ENCODE measurements at places on chromosomes 12 and 14.
A peak's percentile ranks its signal among the peaks of the same experiment; 100 is the strongest.

DNA sequence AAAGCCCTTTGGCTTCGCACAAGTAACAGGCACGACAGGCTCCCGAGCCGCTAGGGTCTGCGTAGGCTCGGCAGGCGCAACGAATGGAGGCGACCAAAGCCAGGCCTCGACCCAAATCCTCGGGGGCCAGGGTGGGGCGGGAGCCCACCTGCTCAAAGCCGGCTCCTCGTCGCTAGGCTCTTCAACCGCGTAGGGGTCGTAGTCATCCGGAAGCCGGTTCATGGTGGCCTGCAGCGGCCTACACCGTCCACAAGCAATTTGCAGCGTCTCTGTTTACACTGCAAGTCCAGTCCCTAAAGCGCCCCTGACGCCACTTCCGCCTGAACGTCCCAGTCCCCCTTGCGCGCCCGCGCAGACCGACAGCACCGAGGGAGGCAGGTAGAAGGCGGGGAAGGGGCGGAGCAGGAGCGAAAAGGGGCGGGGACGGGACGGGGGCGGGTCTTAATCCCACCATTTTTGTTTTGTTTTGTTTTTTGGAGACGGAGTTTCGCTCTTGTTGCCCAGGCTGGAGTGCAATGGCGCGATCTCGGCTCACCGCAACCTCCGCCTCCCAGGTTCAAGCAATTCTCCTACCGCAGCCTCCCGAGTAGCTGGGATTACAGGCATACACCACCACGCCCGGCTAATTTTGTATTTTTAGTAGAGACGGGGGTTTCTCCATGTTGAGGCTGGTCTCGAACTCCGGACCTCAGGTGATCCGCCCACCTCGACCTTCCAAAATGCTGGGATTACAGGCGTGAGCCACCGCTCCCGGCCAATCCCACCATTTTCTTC lies at the start of gene EAPP:
EAPP (minus strand) TSS at position 295 of the 774 bp plus-strand sequence; CDS start at position 222, 73 bp downstream.
- DNase-seq, result peak; percentile 97

- DNase-seq, result no peak
Measured at GRCh38 chr14:62436261-62436660, 609.0 kb downstream of the KCNH5 start.

GRCh38 chr14:54528973-54529372 lies 19.3 kb downstream of the CGRRF1 start:
- no peak for DNase-seq

GRCh38 chr12:94309373-94309772 lies 150.3 kb downstream of the CEP83 start:
- DNase-seq, result no peak

- peak; percentile 40 for DNase-seq
Measured at GRCh38 chr14:99596071-99596627, 7.9 kb downstream of the CCDC85C start.

DNA sequence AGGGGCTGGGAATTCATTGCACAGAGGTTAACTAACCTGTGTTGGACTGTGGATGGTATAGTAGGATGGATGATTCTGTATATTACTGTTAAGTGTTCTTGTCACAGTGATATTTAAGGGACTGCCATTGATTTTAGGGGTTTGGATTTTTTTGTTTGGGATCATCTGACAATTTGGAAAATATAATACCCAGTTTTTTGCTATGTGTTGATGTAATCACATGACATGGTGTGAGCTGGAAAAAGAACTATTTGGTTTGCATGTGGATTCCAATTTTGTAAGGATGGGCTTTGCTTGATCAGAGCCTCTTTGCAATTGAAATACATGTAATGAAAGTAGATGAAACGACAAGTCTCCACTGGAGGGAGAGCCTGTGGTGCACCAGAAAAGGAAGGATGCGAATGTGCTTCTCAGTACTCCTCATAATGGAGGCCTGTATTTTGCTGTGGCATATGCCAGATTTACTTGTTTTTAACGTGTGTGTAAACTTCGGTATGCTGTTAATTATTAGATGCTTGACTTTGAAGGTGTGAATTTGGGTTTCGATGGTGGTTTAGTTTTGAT lies 2.7 kb downstream of the DYRK2 start:
- DNase-seq, result no peak

DNA sequence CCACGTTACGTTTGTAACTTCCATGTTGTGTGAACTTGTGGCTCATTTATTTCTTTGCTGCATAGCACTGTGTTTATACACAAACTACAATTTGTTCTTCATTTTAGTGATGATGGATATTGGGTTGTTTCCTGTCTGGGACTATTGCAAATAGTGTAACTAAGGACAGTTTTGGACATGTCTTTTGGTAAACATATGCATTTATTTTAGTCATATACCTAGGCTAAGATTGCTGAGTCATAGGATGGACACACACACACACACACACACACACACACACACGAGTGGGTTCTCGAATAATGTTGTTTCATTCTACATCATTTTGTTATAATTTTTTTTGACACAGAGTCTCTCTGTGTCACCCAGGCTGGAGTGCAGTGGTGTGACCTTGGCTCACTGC lies 123.5 kb upstream of the CAND1 start:
- DNase-seq, result no peak

- DNase-seq, result no peak
Measured at GRCh38 chr14:79356040-79356439, 855.3 kb downstream of the DIO2 start.

DNA sequence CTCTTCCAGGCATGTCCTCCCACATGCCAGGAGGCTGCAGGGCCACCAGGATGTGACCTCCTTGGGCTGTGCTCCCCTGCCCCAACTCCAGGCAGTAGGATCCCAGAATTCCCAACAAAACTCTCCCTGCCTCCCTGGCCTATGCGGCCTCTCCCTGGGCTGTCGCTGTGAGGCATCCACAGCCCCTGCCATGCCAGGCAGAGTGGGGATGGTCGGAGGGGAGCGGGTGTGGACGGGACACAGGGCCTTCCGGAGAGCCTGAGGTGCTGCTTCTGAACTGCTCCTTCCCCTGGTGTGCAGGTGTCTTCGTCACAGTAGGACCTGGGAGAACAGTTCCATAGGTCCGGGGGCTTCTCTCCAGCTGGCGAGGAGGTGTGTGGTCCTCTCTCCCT lies 18.3 kb downstream of the GPR132 start:
- no peak for DNase-seq

- DNase-seq, result no peak
Measured at GRCh38 chr14:105147671-105148603, 20.6 kb downstream of the JAG2 start.

DNA sequence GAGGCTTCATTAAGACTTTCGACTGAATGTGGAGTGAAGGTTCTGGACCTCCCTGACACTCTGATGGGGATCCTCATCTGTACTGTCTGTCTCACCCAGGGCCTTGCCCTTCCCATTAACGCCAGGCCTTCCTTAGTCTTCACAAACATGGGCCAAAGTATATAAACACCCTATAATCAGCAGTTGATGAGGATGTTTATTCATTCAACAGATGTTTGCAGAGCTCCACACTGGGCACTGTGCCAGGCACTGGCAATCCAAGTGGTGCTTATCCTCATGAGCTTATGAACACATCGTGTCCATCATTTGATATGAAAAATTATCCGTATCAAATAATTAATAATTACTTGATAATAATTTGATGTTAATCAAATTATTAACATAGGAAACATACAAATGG lies 454.4 kb downstream of the FUT8 start:
- no peak for DNase-seq

DNA sequence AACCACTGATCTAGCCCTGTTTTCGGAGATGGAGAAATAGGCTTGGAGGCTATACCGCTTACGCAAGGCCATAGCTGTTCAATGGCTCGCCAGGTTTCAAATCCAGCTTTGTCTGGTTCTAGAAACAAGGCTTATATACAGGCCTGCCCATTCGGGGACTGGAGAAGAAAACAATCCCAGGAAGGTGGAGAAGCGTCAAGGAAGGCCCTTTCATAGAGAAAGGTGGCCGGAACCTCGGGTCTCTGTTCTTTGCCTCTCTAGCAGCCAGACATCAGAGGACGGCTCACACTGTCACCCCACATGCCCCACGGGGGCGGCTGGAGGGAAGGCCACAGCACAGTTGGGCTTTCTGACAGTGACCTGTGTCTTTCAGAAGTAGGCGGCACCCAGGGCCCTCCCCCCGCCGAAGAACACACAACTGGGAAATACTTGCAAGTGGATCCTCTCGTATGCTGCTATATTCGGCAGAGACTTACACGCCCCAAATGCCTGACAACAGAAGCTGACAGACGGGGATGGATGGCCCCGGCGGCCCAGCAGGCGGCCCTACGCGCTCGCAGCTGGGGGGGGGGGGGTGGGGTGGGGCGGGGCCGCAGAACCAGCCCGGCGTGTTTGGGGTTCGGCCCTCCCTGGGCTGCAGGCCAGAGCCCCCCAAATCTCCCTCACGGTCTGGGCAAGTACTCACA lies 4.5 kb upstream of the SETD1B start:
- no peak for DNase-seq

Data from LoVo (cell line).